ENCODE measurements at places on chromosomes 5 and 9.

GRCh38 chr9:10127867-10128266 is 484.9 kb downstream of the PTPRD start:
- no peak for DNase-seq

DNA sequence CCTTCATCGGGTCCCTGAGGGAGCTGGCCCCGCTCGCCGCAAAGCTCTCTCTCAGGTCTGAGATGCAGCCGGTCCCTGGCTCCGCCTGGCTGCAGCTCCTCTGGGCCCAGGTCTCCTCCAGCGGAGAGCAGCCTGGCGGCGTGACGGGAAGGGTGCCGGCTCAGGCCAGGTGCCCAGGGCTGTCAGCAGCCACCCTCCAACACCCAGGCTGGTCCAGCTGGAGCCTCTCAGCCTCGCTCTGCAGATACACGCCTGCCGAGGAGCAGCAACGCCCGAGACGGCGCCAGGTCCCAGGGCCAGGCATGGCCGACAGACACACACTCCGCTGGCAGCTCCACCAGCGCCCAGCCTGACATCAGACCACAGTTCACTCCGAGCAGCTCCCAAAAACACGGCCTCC is 25.6 kb downstream of the FAM163B start:
- no peak for DNase-seq

GRCh38 chr9:15370466-15371447 is 51.9 kb upstream of the SNAPC3 start:
- no peak for DNase-seq

DNA sequence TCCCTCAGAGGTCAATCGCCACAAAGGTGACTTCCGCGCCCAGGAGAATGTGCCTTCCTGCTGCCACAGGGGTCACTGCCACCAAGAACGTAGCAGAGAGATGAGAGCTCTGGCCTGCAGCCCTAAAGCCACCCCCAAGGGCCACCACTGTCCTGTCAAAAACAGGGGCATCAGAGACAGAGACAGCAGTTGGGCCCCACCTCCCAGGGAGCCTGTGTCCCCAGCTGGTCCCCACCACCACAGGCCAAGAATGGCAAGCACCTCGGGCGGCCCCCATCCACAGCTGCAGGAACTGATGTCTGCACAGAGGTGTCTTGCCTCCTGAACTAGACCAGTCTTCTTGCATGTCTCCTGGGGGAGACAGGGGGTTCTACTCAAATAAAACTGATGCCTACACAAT is 5.8 kb downstream of the SPATA31E1 start:
- DNase-seq: no peak

DNA sequence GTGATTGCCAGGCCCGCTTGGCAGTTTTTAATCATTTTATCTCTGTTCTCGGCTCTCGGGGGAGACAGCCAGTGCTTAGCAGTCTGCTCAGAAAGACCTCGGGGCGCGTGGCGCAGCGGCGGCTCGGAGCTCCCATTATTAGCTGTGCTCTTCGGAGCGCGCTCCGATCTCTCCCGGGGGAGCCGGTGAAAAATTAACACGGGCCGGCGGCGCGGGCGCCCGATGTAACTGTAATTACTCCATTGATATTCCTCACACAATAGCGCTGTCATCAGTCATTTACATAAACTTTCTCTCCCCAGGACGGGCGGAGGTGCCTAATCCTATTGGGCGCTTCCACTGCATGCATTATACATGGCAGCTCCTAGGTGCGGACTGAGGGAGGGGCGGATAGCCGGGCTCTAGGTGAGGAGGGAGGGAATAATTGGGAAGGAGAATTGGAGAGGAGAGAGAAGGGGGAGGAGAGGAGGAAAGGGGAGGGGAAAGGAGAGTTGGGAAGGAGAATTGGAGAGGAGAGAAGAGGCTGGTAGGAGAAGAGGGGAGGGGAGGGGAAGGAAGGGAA is 24.9 kb downstream of the LMX1B start:
- no peak for DNase-seq

DNA sequence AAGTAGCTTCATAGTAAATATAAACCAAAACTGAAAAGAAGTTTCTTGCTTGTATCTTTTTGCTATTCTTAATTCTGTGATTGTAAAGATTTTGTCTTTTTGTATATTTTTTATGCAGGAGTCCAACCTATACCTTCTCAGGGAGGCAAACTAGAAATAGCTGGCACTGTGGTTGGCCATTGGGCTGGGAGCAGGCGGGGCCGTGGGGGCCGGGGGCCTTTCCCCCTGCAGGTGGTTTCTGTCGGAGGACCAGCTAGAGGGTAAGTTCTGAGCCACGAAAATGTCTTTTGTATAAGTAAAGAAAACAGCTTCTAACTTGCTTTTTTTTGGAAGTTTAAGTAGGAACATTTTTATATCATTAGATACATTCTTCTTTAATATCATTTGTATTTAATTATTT is 15.4 kb upstream of the PHF2 start:
- no peak for DNase-seq

DNA sequence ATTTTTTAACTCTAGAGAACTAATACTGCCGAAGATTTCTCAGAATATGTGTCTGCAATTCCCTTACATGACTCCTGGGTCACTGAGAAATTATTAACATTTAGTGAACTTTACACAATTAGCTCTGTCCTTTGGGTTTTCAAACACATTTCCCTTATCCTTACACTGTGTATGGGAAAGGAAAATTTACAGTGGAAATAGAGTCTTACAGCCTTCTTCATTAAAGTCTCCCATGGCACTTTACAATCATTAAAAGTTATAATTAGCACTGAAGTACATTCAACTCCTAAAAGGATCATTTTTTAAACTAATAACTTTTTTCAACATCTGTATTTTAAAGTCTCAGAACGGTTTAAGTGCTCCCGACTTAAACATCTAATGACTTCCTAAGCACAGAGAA is 627.5 kb upstream of the TYRP1 start:
- no peak for DNase-seq

DNA sequence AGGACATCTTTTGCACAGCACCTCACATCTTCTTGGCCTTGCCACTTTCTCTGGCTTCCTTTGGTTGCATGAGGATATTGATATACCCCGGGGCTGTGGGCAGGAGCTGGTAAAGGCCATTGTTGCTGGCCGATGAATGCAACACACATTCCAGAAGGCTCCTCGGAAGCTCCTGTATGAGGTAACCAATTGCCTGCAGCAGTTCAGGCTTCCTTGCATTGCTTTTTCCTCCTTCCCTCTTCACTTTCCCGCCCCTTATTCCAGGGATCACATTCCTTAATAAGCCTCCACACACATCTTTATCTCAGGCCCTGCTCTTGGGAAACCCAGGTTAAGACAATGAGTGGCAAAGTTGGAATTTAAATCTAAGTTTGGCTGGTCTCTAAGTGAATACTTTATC is 505.4 kb upstream of the CLINT1 start:
- DNase-seq: no peak
